T-cell (primary cell): ENCODE measurements at places on chromosomes 7 and 10. TPM values are rescaled to one million over a fixed set of nuclear protein-coding genes. Genes with fewer than 3 reads are reported as not detected.

DNA sequence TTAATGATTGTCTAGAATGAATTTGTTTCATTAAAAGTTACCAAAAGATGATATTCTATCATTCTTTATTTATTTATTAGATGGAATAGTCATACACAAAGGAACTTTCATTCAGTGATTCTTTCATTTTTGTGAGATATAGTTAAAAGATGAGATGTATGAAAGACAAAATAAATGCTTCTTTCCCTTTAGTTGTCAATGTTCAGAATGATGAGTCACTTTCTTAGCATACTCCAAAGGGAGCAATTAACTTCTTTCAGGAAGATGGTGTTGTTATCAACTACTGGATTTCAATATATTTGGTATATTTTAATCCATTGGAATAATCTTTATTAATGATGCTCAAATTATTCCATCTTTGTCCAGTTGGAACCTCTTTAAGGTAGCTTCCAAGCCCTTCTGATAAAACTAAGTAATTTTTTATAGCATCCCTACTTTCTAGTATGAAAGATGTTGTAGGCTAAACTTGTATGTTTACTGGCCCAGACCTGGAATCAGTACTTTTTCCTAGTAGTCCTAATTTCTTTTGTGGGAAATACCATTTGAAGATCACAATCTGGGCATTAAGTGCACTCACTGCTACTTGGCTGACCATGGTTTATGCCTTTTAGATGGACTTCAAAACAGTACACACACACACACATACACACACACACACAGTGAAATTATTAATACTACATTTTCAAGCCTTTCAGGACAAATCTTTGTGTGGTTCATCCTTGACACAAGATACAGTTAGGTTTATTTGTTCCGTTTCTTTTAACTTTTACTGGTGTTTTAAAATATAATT lies 2.5 kb downstream of the GIMAP7 start:
- DNase-seq = no peak

- no peak for DNase-seq
These were observed 1.0 kb downstream of the EBF3 start for GRCh38 chr10:129962872-129963640.

The COBL gene
- total RNA-seq = 0.19 TPM

- DNase-seq = no peak
These were observed 8.7 kb downstream of the GNB2 start for GRCh38 chr7:100682228-100682741.

DNA sequence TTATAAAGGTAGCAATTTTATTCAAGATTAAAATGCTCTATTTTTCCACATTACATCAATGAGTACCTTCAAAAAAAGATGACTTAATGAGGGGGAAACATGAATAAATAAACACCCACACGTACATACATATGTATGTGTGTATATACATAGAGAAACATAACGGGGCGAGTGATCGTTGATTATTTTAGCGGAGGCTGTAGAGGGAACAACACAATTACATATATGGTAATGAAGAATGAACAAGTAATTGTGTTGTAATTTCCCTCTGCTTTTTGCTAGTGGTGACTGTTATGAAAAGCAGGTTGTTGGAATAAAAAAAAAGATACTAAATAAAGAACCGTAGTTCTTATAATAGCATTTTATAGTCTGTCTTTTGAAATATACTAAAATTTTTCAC lies 63.2 kb downstream of the CACNB2 start:
- DNase-seq = no peak

The PTPRZ1 gene
- not detected for total RNA-seq

GRCh38 chr10:5854131-5854475 lies 35.6 kb downstream of the ANKRD16 start:
- no peak for DNase-seq
